ENCODE measurements at places on chromosomes 7 and 10.

DNA sequence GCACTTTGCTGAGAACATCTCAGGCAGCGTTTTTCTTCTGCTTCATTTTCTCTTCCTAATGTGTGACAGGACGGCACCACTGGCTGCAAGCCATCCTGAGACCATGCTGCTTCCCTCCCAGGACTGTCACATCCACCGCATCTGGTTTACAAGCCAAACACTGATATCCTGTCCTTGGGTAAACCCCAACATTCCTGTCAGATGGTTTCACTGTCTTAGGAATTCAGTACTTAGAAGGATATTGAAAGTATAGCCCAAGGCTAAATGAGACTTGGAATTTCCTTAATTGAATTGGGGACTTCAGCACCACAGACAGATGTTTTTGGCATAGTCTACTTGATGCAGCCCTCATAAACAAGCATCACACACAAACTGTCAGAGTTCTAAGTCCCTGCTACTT is 74.2 kb upstream of the PLXNA4 start:
- DNase-seq, result no peak

DNA sequence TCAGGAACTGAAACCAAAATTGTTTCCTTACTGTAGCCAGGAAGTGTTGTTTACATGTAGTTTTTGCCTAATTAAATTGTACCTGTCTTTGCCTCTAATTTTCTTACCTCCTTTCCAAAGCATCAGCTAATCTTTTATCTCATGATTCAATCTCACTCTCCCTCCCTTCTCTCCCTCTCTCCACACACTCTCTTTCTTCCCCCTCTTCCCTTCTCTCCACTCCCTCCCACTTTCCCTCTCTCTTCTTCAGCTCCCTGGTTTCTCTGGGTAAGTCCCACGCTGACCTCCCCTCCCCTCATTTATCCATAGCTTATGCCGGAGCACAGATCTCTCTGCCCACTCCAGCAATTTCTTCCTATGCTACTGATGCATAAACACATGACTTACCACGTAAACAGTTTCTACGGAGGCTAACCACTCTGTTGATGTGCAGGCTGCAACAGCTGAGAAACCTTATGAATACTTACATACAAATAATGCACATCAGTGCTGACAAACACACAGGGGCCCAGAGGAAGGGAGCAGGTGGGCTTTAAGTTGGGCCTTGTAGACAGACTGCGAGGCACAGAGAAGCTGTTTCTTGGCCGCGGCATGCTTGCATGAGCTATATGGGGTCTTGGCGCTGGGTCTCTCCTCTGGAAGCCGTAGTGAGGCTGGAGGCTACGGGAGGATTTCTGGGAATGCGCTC is 174.4 kb upstream of the PLXNA4 start:
- DNase-seq, result no peak

DNA sequence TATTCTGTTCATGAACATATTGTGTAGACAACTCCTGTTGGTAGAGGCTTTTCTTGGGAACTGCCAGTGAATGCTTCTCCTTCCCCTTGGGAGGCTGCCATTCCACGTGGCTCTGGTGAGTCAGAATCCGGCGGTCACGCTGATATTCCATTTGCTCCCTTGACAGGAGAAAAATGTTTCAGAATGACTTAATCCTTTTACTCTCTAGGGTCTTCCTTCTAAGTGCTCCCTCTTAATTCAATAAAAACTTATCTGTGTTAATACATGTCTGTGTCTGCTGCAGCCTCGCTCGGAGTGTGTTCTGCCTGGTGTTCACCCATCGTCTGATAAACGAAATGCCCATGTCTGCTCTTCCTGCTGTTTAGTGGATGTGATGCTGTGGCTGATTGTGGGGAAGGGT is 278.6 kb downstream of the ARHGAP12 start:
- no peak for DNase-seq

- DNase-seq, result no peak
Observed at GRCh38 chr10:127085957-127086356, 110.4 kb downstream of the INSYN2A start.

GRCh38 chr7:49635800-49636199 is 137.6 kb upstream of the VWC2 start:
- peak; percentile 24 for DNase-seq

DNA sequence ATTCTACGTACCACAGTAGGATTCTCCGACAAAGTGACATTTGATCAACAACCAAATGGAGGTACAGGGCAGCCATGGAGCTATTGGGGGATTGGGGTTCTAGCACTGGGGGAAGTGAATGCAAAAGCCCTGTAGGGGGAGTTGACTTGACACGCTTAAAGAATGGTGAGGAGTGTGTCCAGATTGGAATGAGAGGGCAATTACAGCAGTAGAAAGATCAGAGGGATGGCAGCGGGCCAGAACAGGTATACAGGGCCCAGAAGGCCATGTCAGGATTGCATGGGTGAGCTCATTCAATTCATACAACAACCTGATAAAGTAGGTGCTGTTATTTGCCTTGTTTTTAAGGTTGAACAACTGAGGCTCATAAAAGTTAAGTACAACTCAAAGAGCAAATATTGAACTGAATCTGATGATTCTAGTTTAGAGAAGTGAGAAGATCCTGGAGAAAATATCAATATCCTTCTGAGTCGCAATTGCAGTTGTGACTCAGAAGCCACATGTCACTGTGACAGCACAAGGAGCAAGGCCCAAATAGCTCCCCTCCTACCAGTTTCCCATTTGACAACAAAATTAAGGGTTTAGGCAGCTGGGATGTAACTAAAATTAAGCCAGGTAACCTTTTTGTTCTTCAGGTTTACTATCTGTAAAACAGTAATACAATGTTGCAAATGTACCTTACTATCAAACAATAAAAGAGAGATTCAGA is 28.0 kb upstream of the CTTNBP2 start:
- DNase-seq, result no peak

DNA sequence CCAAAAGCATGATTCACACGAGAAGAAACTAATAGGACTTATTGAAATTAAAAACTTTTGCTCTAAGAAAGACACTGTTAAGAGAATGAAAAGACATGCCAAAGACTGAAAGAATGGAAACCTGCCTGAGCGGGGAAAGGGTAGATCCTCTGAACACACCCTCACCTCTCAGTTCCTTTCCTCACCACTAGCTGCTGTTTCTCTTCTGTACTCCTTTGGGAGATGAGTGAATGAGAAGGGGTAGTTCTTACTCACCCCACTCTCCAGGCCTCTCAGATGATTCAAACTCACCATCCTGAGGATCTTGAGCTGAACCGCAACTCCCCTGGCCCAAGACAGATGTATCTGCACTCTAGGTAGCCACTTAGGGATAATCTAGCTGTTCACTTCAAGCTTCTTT is 41.9 kb downstream of the IQUB start:
- DNase-seq, result no peak

GRCh38 chr7:94907811-94908322 is 473 bp downstream of the PPP1R9A start:
- DNase-seq, result peak; percentile 68

DNA sequence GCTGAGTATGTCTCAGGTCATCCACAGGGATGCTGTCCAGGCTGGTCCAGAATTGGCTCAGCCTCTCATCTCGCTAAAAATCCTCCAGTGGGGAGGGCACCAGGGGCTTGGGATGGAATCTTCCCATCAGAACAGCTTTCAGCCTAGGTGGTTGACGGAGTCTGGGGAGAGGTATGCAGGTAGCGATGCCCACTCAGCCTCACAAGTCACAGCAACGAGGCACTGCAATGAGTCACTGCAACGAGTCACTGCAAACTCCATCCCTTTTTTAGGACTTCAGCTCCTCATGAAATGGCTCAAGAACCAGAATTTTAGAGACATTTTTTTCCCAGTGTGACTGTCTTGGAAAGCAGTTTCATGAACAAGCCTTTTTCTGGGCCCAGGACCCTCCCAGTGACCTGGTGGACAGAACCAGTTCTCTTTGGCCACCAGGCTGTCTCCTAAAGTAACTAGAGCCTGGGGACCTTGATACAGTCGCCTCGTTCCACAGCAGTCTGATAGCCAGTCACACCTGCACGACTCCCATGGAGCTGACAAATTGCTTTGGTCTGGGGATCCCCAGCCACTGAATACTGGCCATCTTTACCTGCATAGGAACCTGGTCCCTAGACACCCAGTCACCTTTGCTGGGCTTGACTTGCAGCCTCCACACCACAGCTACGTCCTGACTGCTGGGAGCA is 41.3 kb upstream of the PPP2R2D start:
- DNase-seq, result no peak

DNA sequence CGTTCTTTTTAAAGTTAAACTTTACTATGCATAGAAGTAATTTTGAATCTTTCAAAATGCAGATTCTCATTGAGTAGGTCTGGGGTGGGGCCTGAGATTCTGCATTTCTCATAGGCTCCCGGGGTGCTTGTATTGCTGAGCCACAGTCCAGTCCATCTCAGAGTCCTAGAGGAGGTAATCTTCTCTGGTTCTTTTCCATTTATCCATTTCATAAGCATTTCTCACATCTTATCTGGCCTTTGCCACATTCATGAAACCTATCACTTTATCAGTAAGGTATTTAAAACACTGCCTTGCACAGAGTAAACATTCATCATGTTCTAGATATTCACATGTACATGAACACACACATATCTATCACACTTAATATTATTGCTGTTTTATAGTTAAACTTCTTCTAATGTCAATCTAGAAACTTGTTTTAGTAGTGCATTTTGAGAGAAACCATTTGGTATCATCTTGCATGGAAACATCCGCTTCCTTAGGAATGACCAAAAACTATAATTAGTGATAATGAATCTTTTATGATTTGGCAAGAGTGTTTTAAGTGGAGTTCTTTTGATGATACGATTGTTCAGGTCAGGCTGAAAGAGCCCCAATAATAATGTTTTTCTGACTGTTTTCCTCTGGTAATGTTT is 12.0 kb downstream of the GNAI1 start:
- no peak for DNase-seq

DNA sequence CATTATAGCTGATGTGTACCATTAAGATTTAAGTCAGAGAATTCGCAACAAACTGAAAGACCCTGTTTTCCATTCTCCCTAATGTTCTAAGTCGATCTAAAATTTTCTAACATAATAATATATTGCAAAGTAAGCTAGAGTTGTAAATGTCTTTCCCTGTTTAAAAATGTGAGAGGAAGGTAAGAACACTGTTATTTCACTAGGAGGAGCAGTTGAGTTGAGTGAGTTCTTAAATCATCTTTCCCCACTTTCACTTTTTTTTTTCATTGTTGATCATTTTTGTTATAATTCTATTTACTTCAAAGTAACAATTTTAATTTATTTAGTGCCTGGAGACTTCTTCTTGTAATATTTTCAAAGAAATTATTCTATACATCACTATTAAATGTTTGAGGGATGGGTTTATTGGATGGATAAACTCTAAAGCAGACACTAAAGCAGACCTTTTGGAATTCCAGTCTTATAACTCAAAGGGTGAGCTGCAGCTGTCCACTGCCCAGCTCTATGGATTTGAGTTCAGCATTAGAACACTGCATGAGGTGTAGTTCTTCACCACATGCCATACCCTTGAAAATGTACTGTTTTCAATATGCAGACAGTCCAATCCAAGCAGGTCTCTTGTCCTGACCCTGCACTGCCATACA is 181.3 kb upstream of the FZD1 start:
- DNase-seq, result peak; percentile 46

GRCh38 chr10:132665946-132666704 is 119.8 kb downstream of the NKX6-2 start:
- peak; percentile 53 for DNase-seq

DNA sequence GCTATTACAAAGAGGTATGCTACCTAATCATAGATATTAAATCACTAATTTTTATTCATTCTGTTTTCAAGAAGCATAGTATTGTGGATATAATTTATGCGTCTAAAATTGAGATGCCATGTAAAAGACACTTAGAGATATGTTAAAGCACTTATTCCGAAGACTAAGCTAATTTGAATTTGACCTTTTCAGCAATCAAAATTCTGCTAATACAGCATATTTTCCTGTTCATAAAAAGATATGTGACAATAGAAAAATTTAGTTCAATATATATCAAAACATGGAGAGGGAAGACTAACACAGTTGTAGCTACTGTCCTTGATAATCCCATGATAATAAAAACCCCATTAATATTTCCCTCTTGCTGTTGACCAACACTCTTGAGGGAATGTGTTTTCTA is 386.6 kb upstream of the TEX47 start:
- DNase-seq, result no peak

DNA sequence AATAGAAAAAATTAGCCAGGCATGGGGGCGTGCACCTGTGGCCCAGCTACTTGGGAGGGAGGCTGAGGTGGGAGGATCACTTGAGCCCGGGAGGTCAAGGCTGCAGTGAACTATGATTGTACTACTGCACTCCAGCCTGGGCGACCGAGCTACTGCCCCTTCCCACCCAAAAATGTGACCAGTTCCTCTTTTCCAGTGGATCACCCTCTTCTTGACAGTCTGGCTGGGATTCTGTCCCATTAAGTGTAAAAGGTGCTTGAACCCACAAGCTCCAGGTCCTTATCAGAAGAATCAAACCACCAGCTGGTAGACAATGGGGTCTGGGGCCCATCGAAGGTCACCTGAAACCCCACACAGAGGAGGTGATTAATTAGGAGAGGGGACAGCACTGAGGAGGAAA is 14.1 kb downstream of the ATXN7L1 start:
- no peak for DNase-seq

DNA sequence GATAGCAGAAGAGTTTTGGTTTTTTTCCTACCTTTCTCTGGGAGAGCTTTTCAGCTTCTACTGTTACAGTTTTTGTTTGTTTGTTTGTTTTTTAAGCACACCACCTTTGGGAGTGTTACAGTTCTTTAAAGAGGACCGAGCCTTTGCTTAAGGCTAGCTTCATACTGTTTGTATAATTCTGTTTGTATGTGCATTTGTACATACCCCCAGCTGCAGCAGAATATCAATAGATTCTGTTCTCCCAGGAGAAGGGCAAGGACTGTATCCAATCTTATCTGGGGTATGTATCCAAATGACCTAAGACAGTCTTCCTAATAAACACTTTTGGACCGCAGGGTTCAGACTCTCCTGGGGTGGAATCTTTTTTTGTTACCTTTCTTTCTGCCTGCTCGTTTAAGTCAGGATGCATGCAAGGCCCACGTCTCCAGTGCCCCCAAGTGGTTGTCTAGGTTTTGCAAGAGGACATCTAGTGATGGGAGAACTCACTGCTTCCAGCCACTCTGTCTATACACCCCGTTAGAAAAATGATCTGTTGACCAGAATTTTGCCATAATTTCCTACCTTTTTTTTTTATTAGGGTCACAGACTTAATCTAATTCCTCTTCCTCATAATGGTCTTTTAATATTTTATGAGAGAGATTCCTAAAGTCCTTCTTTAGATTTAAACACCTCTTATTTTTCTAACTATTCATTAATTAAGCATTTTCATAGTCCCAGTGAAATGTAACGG is 23.9 kb downstream of the NRF1 start:
- peak; percentile 80 for DNase-seq

GRCh38 chr10:43131256-43131655 is 7.0 kb upstream of the CSGALNACT2 start:
- DNase-seq, result no peak

GRCh38 chr10:18601321-18601720 is 50.1 kb downstream of the NSUN6 start:
- no peak for DNase-seq

GRCh38 chr7:108299251-108299973 is 156.8 kb downstream of the NRCAM start:
- DNase-seq, result no peak

All from common myeloid progenitor, CD34-positive (primary cell).